Tongue (tissue), 3 donors: ENCODE measurements at places on chromosomes 6 and 20. TPM values are rescaled to one million over a fixed set of nuclear protein-coding genes. Genes with fewer than 3 reads are reported as not detected.

CGA gene
- total RNA-seq: 1.9 TPM

DEFB124 gene
- not detected for total RNA-seq

TOX2 gene
- total RNA-seq: 0.51 TPM

CLPSL2 gene
- not detected for total RNA-seq

GMNN gene
- 19.2 TPM for total RNA-seq

RAET1L gene
- 3.3 TPM for total RNA-seq

SNAI1 gene
- 0.31 TPM for total RNA-seq

ZMYND8 gene
- total RNA-seq: 17.3 TPM

OR2B6 gene
- total RNA-seq: not detected

NHLRC1 gene
- 3.2 TPM for total RNA-seq

ADAM33 gene
- 52.6 TPM for total RNA-seq

EPHA7 gene
- 5.6 TPM for total RNA-seq

ZSWIM3 gene
- 5.2 TPM for total RNA-seq

NCOA3 gene
- 35.8 TPM for total RNA-seq

WASF1 gene
- 11.8 TPM for total RNA-seq

LIME1 gene
- 6.8 TPM for total RNA-seq

BMP7 gene
- 16.0 TPM for total RNA-seq

MROH8 gene
- 10.5 TPM for total RNA-seq

CCR6 gene
- total RNA-seq: not detected

NRSN1 gene
- 0.51 TPM for total RNA-seq

TTBK1 gene
- total RNA-seq: 0.10 TPM

KCNK16 gene
- total RNA-seq: not detected

GNMT gene
- total RNA-seq: 0.41 TPM

OR2J3 gene
- total RNA-seq: not detected

ZBTB12 gene
- 5.7 TPM for total RNA-seq

DUSP15 gene
- 0.82 TPM for total RNA-seq

C20orf144 gene
- total RNA-seq: not detected

PNPLA1 gene
- total RNA-seq: not detected

C6orf52 gene
- not detected for total RNA-seq

TFAP2C gene
- 9.2 TPM for total RNA-seq

SLC44A4 gene
- 1.7 TPM for total RNA-seq

AIF1 gene
- 10.9 TPM for total RNA-seq

STX11 gene
- 2.8 TPM for total RNA-seq

MRPS10 gene
- total RNA-seq: 72.4 TPM

CST1 gene
- total RNA-seq: not detected

LEMD2 gene
- 37.5 TPM for total RNA-seq

CYP24A1 gene
- 0.41 TPM for total RNA-seq

HCRTR2 gene
- not detected for total RNA-seq

MOG gene
- not detected for total RNA-seq

PNLDC1 gene
- total RNA-seq: 0.82 TPM

BHLHE23 gene
- total RNA-seq: not detected

GRM4 gene
- total RNA-seq: 0.51 TPM

SLC35D3 gene
- not detected for total RNA-seq

CCDC170 gene
- total RNA-seq: 4.1 TPM

MYT1 gene
- 0.31 TPM for total RNA-seq

FAM83B gene
- total RNA-seq: 13.8 TPM

TRIM31 gene
- total RNA-seq: not detected

PDE10A gene
- total RNA-seq: 14.0 TPM

OGFRL1 gene
- total RNA-seq: 15.5 TPM

SLPI gene
- 181 TPM for total RNA-seq

HSPA12B gene
- total RNA-seq: 26.7 TPM

C20orf204 gene
- total RNA-seq: 0.82 TPM

SGK2 gene
- total RNA-seq: 1.2 TPM

TPD52L2 gene
- 62.0 TPM for total RNA-seq

CAP2 gene
- total RNA-seq: 69.1 TPM

LTA gene
- total RNA-seq: not detected

EPM2A gene
- 51.3 TPM for total RNA-seq

TRPC4AP gene
- 64.0 TPM for total RNA-seq
